ENCODE measurements at places on chromosomes 12 and 14.

GRCh38 chr14:71606064-71606463 is 326.2 kb upstream of the RGS6 start:
- DNase-seq, result no peak

DNA sequence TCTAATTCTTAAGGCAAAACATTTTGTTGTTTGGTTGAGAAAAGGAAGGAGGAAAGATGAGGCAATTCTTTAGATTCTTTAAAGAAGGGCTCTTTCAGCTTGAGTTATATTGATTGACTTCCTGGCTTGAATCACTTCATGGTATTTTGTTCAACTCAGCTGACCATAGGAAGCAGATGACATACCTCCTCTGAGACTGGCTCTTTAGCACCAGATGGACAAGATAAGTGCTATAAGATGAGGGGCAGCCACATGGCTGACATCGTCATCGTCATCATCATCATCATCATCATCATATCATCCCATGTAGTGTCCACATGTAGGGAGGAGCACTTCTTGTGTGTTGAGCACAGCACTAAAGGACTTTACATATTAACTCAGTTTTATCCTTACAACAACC is 81.3 kb downstream of the SSPN start:
- no peak for DNase-seq

- DNase-seq, result no peak
Observed at GRCh38 chr12:93667672-93668071, 9.5 kb upstream of the CRADD start.

GRCh38 chr14:55180434-55180833 is 11.0 kb downstream of the DLGAP5 start:
- DNase-seq, result no peak
